ENCODE measurements at places on chromosomes 7 and 10. TPM values are rescaled to one million over a fixed set of nuclear protein-coding genes. Genes with fewer than 3 reads are reported as not detected.
A peak's percentile ranks its signal among the peaks of the same experiment; 100 is the strongest.

The EBLN1 gene
- not detected for polyA plus RNA-seq

The COBL gene
- polyA plus RNA-seq: 16.1 TPM

DNA sequence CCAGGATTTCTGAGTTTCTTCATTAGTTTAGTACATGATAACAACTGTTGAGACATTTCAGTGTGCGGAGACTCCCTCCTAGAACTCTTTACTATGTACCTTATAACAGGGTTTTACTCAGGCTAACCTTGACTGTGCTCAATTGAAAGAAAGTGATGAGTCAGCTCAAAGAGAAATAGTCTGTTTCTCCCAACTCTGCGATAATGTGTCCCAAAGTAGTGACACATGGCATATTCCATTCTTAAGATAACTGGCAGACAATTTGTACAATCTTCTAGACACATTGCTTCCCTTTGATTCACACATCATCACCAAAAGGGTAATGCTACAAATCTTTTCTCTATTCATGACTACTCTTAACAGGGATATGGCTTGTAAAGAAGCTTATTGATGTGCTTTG, 645.2 kb downstream of the AUTS2 start:
- DNase-seq: no peak

- no peak for DNase-seq
Observed at GRCh38 chr7:97422046-97422445, 304.5 kb downstream of the SDHAF3 start.

DNA sequence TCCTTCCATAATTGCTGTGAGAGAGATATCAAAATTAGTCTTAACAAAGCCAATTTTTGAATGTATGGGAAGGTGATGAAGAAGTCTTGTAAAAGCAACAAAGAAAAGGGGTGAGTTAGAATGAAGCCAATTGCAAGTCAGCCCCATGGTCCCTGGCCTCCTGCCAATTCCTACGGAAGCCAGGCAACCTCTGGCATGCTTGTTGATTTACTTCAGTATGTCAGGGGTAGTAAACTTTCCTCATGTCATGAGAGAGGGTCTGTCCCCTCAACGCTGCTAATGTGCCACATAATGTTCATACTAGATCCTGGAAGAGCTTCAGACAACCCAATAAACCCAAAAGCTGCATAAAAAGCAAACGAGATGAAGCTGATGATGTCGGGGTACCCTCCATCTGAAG, 159.1 kb upstream of the YAE1 start:
- no peak for DNase-seq

- DNase-seq: no peak
Observed at GRCh38 chr7:67821116-67821515, 824.5 kb downstream of the TYW1 start.

DNA sequence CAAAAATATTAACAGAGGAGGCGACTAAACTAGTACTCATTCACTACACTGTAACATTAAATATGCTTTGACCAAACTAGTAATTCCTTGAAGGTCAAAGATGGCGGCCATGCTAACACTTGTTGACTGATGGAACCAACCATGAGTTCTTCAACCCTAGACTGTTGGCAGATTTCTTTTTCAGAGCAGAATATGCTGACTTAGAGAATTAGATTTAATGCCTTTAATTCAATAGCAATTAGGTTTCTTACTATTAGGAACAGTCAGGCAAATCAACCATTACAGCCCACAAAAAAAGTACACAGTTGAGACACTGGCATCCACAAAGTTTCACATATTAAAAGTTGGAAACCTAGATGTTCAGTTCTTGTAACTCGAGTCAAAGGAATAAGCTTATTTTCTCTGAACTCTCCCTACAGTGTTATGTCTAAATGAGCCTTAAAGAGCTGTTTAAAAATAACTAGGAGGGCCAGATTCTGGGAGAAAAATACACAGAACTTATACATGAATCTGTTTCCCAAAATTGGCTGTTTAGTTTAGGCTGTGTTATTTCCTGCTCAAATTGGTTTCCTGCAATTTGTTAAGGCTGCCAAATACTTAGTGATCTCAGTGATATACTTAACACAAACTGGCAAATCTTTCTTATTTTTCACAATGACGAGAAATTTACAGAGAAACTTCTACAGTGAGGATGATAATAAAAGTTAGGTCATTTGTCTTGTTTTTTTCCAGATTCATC, 17.6 kb downstream of the CHCHD3 start:
- DNase-seq: no peak

DNA sequence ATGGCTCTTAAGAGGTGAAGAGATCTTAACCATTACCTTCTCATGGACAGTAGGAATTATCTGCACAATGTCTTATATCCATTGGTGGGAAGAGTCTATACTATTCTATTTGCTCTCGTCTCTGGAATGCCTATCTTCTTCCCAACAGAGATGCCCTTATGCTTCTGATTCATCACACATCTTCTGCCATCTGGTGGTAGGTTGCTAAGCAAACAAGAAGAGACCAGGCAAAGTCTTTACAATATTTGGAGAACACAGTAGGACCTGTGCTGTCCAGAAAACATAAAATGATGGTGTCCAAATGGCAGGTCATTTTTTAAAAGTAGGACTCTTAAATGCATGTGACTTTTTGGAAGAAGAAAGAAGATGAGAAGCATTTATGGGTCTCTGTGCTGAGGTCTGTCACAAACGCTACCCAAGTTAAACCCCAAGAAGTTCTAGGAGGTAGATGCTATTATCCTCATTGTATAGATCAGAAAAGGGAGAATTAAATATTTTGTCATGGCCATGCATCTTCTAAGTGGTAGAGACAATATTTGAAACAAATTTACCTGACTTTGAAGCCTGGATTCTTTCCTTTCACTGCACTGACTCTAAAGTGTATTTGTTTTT, 67.8 kb upstream of the NXPH1 start:
- DNase-seq: peak; percentile 72

GRCh38 chr7:102096706-102097427, 189.8 kb upstream of the SH2B2 start:
- no peak for DNase-seq

- DNase-seq: no peak
Observed at GRCh38 chr7:158812684-158813083, 16.6 kb downstream of the ESYT2 start.

DNA sequence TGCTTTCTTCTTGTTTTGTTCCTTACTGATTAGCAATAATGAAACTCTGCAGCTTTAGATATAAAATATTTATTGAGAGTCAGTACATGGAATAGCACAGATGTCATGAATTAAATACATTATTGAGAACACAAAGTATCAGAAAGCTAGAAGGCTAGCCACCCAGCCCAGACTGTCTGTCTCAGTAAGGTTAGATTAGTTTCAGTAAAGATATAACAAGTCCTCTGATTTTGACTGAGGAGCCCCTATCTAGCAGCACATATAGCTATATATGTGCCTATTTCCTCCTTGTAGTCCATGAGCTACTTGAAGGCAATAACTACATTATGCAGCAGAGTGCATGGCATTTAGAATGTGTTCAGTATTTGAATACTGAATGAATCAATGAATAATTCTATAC, 81.3 kb downstream of the NRCAM start:
- DNase-seq: no peak

Measured in GM23338 (cell line).